ENCODE measurements at places on chromosomes 4 and X.

GRCh38 chr4:20279381-20279780, 27.7 kb downstream of the SLIT2 start:
- no peak for DNase-seq

- no peak for DNase-seq
These were observed 277.7 kb upstream of the TET2 start for GRCh38 chr4:104868958-104869357.

DNA sequence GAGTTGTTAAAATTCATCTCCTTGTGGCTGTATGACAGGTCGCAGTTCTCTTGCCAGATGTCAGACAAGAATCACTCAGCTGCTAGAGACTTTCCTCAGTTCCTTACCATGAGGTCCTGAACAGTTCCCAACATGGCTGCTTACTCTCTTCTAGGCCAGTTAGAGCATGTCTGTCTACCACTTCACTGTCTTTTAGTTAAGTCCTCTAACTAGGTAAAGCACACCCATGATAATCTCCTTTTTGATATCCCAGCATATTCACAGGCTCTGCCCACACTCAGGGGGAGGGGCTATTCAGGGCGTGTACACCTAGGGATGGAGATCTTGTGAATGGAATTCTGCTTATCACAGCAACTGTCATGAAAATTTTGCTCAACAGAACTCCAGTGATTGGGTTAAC, 190.1 kb downstream of the ADAMTS3 start:
- DNase-seq, result no peak

- DNase-seq, result no peak
These were observed 57.9 kb downstream of the FREM3 start for GRCh38 chr4:143642611-143643010.

DNA sequence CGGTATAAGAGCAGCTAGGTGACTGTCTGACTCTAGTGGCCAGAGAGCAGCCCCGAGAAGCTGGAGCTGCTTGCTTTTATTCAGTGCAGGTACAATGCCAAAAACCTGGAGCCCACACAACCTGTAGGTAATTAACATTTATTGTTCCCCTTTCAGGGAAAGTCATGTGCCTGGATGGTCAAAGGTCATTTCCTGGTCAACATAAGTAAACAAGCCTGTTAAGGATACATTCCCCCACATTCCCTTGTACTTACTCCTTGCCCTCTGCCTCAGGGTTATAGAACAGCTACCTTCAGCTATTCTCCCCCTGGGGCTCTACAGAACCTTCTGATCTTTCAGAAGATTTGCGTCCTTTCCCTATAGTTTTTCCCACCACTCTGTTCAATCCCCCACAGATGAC, 253.4 kb downstream of the TMA16 start:
- no peak for DNase-seq

GRCh38 chr4:72312032-72312650, 256.9 kb downstream of the ADAMTS3 start:
- peak; percentile 68 for DNase-seq

DNA sequence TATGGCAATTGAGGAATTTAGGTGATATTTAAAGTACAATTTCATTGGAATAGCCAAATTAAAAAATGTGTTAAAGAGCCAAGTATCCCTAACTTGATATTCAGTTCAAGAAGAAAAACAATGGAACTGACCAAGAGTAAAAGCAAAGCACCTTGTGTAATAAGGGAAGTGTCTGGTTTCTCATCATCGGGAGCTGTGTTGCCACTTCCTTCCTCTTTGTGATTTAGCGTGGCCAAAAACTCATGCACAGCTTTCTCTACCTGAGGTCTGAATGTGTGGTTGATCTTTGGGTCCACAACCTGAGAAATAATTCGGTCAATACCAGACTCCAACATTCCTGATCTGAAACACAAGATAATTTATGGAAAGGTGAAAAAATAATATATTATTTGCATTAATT, 12.4 kb downstream of the BOD1L1 start:
- DNase-seq, result no peak

GRCh38 chrX:49166914-49167739, 4.6 kb downstream of the MAGIX start:
- DNase-seq, result no peak

GRCh38 chr4:93791570-93792195, 36.9 kb upstream of the ATOH1 start:
- peak; percentile 71 for DNase-seq

GRCh38 chr4:178955614-178956013, 1513.4 kb upstream of the AGA start:
- no peak for DNase-seq

GRCh38 chrX:132333351-132333750, 114.1 kb upstream of the RAP2C start:
- DNase-seq, result no peak

DNA sequence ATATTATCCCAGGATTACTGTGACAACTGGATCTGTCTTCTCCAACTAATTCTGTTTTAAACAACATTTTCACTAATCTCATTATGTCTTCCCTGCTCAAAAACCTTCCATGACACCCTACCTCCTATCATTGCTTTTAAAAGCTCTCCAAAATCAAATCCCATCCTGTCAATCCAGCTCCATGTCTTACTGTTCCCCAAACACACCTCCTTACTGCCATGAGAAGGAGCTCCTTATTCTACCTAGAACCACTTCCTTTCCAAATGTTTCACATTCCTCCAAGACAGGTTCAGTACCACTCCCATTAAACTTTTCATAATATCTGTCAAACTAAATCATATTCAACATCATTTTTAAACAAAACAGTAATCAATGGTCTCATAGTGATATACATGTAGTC, 66.9 kb upstream of the WDR17 start:
- DNase-seq, result no peak

Measured in GM03348 (cell line).